NCI-H2081 (cell line): ENCODE measurements at places on chromosomes 3 and 15.

DNA sequence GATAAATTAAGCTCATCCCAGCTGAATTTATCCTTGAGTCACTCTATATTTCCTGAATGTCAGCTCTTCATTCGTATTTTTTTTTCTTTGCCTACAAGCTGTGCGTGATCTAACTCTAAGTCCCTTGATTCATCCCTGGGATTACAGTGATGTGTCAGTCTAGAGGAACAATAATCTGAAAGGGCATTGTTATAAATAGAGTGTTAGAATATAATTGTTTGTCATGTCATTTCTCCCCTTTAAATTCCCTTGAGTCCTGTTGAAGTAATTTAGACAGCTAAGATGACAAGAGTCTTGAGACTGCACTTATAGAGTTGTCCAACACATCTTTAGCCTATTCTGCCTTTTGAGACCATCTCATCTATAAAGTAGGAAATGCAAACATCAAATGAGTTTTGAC lies 621.8 kb downstream of the ZIC1 start:
- no peak for DNase-seq

DNA sequence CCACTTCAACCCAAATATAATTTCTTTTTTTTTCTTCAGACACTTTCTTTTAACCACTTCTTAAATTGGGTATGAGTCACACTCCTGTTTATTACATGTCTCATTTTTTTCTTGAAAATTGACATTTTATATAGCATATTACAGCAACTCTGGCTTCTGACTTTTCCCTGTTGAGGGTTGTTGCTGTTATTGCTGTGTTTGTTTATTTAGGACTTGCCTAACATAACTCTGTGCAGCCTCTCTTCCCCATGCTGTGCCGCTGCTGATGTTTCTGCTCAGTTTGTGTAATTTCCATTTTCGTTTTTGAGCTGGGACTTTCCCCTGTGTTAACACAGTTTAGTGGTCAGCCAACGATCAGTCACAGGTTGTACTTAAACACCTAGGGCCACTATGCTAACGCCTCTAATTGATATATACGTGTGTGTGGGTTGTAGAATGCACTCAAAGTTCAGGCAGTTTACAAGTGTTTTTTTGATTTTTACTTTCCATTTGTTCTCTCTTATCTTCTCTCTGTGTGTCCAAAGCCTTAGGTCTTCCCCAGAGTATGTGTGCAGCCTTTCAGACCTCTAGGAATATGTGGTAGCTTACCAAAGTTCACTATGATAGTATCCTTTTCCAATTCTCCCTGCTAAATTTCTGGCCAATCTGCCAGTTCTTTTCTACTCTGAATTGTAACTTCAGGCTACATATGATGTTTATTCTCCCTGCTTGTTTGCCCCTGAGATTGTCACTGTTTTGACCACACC lies 337.2 kb downstream of the ZBTB20 start:
- DNase-seq, result no peak

DNA sequence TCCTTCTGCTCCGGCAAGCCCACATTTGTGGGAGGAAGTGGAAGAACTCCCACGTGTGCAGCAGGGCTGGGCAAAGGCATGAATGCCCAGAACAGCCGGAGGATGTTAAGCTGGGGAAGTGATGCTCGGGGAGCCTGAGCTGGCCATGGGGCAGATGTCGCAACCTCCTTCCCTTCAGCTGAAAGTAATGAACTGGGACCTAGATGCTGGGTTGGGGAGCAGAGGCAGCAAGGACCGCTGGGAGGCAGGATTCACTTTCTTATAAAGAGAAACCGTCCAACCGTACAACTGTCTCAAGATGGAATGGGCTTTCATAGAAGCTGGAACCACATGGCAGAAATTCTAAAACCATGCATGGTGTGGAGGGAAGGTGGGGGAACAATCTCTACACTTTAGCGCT lies 290.9 kb downstream of the OCA2 start:
- DNase-seq, result no peak

DNA sequence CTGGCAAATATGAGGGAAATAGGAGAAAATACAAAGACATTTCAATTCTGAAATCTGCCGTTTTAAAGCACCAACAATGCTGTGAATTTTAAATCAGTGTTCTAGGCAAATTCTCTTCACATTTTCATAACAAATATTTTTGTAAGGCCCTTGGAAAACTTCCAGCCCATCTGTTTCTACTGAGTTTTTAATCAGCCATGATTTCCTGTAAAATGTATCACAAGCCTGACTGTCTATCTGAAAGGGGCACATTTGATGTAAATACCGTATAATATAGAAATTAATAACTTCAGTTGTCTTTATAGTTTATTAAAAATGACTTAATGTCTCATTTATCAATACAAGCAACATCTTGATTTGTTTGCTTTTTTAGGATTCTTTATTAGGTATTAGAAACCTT lies 454.7 kb downstream of the PYDC2 start:
- no peak for DNase-seq

DNA sequence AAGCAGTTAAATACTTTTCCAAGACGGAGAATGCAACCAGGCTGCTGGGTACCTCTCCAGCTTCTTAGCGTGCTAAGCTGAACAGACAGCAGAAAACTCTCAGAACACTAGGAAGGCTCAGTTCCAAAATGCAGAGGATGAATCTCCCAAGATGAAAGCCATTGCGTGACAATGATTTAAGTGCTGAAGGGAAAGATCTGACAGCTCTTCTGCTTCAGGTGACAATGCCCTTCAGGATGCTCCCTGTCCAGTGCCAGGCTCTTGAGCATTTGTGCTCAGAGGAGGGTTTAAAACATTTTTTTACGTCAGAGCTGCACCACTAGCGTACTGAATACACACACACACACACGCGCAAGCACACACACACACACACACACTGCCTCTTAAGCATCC lies 26.3 kb downstream of the ARHGEF3 start:
- DNase-seq, result no peak

DNA sequence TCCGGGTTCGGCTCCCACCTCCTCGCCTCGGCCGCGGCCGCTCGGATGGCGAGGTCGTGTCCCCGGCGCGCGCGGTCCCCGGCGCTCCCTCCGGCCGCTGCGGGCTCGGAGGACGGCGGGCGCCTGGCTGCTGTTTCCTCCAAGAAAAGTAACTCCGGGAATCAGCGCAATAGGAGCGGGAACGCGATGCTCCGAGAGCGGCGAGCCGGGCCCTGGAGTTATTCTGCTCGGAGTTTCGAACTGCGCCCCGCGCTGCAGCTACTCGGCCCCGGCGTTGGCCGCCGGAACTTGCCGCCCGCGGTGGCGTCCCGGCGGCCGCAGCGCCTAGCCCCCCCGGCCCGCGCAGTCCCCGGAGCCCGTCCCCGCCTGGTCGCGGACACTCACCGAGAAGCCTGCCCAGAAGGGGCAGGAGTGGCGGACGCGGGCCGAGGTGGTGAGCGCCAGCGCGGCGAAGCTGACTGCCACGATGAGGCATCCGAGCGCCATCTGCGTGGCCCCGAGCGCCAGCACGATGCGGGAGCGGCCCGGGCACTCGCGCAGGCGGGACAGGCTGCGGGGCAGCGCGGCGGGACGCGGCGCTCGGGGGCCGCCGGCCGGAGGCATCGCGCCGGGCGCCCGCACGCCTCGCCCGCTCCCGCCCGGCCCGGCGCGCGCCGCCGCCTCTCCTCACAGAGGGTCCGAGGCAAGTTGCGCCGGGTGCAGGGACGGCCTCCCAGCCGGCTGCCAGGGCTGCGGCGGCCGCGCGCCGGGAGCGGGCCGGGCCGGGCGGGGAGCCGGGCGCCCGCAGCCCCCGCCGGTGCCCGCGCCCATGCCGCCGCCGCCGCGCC lies 251.9 kb downstream of the TJP1 start:
- DNase-seq, result peak; percentile 54

GRCh38 chr15:92584105-92584504 lies 71.5 kb downstream of the FAM174B start:
- no peak for DNase-seq

DNA sequence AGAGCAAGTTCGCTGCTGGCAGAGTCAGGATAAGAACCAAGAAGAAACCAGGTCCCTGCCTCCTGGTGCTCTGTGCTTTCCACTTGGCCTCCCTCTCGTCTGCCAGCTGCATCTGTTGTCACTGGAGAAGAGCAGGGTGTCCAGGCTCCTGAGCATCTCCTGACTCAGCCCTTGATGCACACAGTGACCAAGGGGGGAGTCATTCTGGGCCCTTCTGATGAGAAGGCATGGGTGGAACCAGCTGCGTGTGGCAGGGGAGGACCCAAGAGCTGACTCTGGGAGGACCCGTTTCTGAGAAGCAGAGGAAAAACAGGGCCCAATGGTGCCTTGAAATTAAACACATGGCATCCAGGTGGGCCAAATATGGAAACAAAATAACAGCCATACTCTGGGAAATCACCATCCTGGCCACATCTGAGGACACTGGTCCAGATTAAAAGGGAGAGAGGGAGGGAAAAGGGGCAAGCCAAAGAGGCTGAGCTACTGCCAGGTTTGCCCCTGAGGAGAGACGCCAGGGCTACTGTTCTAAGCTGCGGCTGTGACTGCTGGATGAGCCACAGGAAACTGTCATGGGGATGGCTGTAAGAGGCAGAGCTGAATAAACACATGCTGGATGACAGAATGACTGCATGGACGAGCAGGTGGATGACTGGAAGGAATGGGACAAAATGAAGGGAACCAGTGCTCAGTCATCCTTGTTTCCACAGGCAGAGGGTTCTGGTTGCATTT lies 58.1 kb upstream of the CA12 start:
- DNase-seq, result peak; percentile 69

DNA sequence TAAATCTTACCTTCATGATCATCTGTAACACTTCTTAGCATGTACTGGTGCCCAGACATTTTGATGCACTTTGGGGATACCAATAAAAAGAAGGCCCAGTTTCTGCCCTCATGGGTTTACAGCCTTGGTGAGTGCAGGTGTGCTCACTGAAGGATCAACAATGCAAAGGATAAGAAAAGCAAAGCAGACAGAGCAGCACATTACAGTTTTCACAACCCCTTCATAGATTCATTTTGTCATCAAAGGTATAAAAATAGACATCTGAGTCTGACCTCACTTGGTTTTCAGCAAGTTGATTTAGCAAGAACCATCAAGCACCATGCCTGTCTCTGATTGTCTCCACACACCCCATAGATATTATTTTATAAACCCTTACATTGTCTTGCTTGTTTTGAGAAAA lies 77.6 kb downstream of the BFSP2 start:
- DNase-seq, result no peak

- peak; percentile 76 for DNase-seq
Observed at GRCh38 chr15:27017168-27017809, 46.3 kb downstream of the GABRG3 start.

- no peak for DNase-seq
Observed at GRCh38 chr15:93779341-93779740, 452.0 kb upstream of the MCTP2 start.

GRCh38 chr15:76065245-76065644 lies 5.5 kb downstream of the TMEM266 start:
- DNase-seq, result no peak

DNA sequence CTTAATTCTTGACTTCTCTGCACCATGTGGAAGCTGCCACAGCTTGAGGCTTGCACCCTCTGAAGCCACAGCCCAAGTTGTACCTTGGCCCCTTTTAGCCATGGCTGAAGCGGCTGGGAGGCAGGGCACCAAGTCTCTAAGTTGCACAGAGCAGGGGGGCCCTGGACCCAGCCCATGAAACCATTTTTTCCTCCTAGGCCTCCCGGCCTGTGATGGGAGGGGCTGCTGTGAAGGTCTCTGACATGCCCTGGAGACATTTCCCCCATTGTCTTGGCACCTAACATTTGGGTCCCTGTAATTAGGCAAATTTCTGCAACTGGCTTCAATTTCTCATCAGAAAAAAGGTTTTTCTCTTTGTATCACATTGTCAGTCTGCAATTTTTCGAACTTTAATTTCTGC lies 92.8 kb upstream of the GALNT15 start:
- DNase-seq, result no peak

GRCh38 chr3:4996771-4997291 lies 17.6 kb downstream of the BHLHE40 start:
- no peak for DNase-seq

DNA sequence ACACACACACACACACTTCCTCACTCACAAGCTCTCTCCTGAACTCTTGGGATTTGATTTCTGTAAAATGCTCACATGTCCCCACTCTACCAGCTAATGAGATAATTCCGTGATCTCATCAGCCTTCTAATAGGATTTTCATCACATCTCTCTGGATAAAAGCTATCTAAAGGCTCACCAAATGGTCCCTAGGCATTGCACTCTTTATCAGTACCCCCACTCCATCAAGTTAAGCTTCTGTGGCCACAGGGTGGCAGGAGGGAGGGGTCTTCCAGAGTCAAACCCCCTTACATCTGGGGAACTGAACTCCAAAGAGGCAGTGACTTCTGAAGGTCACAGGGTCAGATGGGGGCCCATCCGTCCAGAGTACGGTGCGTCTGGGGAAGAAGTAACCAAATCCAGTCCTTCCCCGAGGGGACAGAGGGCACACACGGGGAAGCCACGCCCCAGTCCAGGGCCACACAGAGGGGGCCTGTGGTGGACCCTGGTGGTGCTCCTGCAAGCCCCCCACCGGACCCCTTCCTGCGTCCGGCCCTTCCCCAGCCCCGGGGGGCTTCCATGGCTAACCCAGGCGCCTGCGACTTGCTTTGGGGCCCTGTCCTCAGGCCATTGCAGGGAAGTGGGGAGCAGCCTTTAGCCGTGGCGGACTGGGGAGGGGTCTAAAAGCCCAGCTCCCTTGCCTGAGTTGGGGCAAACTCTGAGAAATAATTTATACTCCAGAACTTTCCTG lies 25.5 kb downstream of the CPN2 start:
- no peak for DNase-seq

GRCh38 chr3:17514597-17514996 lies 227.8 kb downstream of the TBC1D5 start:
- DNase-seq, result no peak

DNA sequence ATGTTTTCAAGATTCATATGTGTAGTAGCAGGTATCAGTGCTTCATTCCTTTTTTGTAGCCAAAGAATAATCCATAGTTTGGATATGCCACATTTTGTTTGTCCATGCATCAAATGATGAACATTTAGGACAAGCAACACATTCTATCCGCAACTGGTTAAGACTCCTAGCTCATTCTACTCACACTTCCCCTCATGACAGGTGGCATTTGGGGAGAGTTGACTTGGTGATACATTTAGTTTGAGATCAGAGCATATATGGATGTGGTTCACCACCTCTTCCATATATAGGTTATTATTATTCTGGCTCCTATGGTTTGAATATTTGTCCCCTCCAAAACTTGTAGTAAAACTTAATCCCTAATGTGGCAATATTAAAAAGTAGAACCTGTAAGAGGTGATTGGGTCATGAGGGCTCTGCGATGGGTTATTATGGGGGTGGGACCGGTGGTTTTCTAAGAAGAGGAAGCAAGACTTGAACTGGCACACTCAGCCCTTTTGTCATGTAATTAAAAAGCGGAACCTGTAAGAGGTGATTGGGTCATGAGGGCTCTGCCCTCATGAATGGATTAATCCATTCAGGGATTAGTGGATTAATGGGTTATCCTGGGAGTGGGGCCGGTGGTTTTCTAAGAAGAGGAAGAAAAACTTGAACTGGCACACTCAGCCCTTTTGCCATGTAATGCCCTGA lies 75.3 kb upstream of the HRH1 start:
- DNase-seq, result no peak

- no peak for DNase-seq
Observed at GRCh38 chr3:114953800-114954199, 193.3 kb downstream of the ZBTB20 start.
